ENCODE measurements at places on chromosomes 12 and 14.

DNA sequence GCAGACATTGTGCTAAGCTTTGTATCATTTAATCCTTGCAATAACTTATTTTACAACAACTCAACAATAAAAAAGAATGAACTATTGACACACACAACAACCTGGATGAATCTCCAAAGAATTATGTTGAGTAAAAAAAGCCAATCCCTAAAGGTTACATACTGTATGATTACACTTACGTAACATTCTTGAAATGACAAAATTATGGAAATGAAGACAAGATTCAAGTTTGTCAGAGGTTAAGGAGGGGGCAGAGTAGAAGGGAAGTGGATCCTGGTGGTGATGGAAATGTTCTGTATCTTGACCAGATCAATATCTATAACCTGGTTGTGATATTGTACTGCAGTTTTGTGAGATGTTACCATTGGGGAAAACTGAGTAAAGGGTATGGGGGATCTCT, 63.2 kb upstream of the LMNTD1 start:
- DNase-seq: no peak

- no peak for DNase-seq
Measured at GRCh38 chr12:85466890-85467289, 186.9 kb downstream of the ALX1 start.

DNA sequence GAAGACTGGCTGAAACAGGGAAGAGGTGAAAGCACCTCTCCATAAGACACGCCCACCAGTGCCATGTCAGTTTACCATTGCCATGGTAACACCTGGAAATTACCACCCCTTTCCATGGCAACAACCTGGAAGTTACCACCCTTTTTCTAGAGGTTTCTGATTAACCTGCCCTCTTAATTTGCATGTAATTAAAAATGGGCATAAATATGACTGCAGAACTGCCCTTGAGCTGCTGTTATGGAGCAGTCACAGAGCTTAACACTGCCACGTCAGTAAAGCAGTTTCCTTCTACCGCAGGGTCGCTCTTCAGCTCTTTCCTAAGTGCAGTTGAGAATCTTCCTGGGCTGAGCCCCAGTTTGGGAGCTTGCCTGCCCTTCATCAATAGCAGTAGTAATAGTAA, 55.2 kb downstream of the RASSF3 start:
- DNase-seq: no peak

- DNase-seq: no peak
Measured at GRCh38 chr14:87966816-87967215, 26.2 kb downstream of the GALC start.

GRCh38 chr12:125185740-125186470, 120.7 kb downstream of the AACS start:
- DNase-seq: no peak

DNA sequence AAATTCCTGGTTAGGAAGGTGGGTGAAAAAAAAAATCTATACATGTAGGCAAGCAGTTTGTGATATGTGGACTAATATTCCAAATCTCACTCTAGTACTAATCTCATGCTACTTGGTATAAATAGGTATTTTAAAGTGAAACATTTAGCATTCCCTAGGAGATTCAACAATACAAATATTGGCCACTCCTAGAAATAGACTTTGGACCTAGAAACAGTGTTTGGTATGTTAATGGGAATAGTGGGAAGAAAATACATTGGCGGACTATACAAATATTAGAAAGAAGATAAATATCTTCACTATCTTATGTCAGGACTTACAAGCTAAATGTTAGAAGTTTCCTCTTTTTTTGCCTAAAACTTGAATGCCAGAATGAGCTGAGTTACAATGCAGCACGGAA, 28.2 kb downstream of the HIGD1C start:
- DNase-seq: no peak

DNA sequence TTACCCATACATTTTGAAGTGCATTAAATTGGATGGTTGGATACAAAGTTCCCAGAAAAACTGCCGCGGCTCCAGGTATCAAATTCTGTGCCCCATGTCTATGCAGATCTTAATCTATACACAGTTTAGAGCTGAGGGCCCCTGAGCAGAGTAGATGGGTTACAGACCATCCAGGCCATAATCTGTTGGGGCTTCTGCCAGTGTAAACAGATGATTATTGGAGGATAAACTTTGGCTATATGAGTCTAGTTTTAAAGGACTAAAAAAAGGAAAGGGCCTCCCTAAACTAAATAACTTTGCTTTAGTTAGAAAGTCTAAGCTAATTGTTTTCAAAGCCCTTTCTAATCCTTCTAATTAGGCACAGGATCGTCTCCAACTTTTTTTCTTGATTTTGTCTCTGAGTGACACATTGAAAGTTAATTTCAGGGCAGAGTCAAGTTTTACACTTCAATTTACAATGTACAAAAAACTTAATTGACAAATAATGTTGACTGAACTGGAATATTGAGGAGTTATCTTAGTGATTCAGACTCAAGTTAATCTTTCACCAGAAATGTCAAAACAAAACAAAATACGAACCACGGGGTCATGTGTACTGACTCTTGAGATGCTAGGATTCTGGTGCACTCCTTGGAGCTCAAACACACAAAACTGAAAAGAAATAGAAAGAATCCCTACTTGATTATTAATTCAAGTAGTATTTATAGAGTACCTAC, 133.9 kb upstream of the SCAF11 start:
- no peak for DNase-seq

- no peak for DNase-seq
Measured at GRCh38 chr12:65822732-65823512, 1.4 kb upstream of the HMGA2 start.

DNA sequence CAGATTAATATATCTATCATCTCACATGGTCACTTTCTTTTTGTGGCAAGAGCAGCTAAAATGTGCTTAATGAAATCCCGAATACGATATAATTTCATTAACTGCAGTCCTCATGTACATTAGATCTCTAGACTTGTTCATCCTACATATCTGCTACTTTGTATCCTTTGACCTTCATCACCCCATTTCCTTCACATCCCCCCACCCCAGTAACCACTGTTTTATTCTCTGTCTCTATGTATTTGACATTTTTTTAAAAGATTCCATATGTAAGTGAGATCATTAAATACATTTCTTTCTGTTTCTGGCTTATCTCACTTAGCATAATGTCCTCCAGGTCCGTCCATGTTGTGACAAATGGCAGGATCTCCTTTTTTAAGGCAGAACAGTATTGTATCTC, 23.0 kb upstream of the ST8SIA1 start:
- DNase-seq: no peak
